Caudate nucleus (tissue), 63 donors: ENCODE measurements at places on chromosomes 4 and X.

- no peak for DNase-seq
Observed at GRCh38 chr4:77263247-77263646, 106.2 kb downstream of the CCNG2 start.

GRCh38 chr4:109729718-109730618 lies at the start of gene PLA2G12A:
Gene PLA2G12A, minus strand, starts transcription at chr4:109730070. Its CDS starts 261 bp downstream, at chr4:109729809.
- DNase-seq, result peak; percentile 36

- no peak for DNase-seq
Observed at GRCh38 chr4:56321251-56321650, 66.0 kb downstream of the AASDH start.

GRCh38 chrX:130120746-130121504 lies 10.6 kb upstream of the ELF4 start:
- DNase-seq, result peak; percentile 46

- DNase-seq, result peak; percentile 36
Observed at GRCh38 chrX:74536152-74536831, 78.1 kb downstream of the RLIM start.

GRCh38 chr4:87241336-87241735 lies 20.9 kb upstream of the KLHL8 start:
- DNase-seq, result no peak

DNA sequence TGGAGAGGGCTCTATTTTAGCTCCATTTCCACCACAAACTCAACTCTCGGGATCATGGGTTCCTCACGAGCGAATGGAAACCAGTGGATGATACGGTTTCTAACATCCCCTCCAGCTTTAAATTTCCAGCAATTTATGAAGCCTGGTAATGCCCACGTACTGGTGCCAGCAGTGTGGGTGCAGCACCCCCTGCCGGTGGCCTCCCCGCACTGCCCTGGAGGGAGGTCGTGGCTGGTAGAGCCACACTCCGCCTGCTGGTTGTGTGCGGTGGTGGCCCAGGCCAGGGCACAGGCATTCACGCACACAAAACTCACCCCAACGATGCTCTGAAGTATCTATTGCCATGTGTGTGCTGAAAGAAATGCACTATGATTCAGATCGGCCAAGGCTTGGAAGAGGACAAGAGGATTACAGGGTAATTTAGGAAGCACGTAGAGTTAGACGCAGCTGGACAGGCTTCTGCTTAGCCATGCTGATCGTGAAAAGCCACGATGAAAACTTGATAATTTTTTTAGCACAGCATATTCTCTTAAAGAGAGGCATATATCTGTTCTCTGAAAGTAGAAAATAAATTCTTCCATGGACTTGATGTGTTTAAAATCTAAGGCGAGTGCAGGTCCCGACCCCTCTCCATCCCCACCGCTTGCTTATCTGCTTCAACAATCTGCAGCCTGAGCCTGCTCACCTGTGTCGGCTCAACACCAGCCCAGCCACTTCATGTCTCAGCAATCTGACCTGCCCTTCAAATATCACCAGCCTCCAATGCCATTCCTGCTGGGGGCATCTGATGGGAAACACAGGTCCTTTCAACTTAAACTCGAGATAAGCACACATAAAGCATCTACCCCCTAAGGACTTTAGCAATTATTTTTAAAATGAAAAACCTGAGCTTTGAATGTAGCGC lies 59.1 kb downstream of the SCD5 start:
- peak; percentile 67 for DNase-seq

- DNase-seq, result peak; percentile 69
Observed at GRCh38 chr4:153466081-153466948, at the start of gene TMEM131L. Gene TMEM131L, plus strand, starts transcription at chr4:153466360. Its CDS starts 38 bp downstream, at chr4:153466398.

DNA sequence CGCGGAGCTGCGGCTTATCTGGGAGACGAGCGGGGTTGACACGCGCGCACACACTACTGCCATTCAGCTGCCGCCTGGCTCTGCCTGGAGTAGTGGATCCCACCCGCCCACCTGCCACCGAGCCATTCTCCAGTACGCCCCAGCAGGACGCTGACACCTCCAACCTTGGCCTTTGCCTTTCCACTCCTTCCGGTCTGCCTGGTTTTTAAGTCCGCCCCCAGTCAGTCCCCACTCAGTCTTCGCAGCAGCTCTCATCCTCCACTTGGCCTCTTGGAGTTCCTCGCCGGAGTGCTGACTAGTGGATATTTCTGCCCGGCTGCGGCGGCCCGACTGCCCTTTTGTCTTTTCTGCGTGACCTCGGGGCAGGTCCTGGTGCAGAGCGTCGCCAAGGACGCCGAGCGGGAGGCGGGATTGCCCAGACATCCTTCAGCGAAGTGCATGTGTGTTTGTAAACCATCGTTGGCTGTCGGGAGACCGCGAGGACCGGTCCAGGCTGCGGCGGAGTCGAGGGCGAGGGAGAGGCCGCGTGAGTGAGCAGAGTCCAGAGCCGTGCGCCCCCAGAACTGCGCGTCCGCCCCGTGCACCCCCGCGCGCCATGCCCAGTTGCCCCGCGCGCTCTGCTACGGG lies 1.1 kb downstream of the SLIT2 start:
- DNase-seq, result peak; percentile 24

- DNase-seq, result no peak
Observed at GRCh38 chr4:82499738-82500434, 61.9 kb downstream of the TMEM150C start.

- DNase-seq, result no peak
Observed at GRCh38 chrX:140088438-140088837, 123.1 kb upstream of the CXorf66 start.

GRCh38 chrX:139002319-139002718 lies 290.8 kb upstream of the FGF13 start:
- DNase-seq, result no peak

DNA sequence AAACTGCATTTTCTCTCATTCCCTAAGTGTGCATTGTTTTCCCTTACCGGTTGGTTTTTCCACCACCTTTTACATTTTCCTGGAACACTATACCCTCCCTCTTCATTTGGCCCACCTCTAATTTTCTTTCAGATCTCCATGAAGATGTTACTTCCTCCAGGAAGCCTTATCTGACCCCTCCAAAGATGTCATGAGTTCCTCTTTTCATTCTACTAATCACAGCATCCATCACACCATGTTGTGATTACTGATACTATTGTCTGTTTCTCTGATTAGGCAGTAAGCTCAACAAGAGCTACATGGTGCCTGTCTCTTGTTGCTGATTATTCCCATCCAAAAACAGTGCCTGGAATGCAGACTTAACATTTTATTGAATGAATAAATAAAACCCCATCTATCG lies 2.9 kb upstream of the AFP start:
- no peak for DNase-seq

DNA sequence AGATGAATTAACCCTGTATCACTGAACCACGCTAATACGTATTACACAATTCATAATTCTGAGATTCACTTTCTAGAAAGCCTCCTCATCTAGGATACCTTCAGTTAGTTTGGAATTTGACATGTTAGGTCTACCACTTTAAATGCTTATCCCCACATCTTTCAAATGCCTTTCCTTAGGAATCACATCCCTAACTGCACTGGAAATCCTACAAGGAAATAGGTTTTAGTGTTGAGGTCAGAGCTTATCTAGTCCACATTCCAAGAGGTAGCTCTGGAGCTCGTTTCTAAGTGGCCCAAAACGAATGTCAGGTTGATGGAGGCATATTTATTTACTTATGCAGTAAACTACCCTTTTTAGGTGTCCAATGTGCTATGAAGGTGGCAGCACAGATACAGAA lies 18.0 kb downstream of the PDHA1 start:
- no peak for DNase-seq

GRCh38 chr4:41590591-41590990 lies 52.6 kb downstream of the LIMCH1 start:
- DNase-seq, result no peak

DNA sequence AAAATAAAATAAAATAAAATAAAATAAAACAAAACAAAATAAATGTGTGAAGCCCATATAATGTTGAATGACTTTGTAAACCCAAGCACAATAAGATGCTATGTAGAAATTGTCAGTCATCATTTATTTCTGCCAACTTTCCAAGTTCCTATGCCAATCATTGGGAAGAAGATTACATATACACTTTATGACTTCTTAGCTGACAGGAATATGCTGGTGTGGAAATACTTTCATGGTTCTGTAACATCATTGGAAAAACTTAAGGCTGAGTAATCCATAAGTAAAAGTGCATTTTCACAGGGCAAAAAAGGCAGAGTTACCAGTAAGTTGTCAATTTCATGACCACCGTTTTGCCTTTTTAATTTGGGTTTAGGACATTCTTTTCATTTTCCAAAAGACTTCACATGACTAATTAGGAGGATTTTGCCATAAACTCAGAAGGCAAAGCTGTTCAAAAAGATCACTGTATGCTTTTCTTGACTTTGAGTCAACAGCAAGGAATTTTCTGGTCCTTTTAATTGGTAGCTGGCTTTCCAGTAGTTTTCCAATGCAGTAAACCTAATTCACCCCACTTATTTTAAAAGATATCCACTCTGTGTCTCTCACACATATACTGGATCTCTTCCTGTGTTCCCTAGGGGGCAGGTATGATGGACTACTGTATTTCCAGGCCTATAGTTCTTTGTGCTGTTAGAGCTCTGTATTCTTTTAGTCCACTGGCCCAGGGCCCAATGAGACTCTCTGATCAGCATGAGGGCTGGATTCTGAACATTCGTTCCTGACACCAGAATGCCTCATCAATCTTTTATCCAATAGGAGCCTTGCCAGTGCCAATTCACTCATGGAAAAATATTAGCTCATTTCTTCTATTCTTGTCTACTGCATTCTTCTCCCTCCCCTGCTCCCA lies 26.2 kb upstream of the SCRG1 start:
- DNase-seq, result no peak

DNA sequence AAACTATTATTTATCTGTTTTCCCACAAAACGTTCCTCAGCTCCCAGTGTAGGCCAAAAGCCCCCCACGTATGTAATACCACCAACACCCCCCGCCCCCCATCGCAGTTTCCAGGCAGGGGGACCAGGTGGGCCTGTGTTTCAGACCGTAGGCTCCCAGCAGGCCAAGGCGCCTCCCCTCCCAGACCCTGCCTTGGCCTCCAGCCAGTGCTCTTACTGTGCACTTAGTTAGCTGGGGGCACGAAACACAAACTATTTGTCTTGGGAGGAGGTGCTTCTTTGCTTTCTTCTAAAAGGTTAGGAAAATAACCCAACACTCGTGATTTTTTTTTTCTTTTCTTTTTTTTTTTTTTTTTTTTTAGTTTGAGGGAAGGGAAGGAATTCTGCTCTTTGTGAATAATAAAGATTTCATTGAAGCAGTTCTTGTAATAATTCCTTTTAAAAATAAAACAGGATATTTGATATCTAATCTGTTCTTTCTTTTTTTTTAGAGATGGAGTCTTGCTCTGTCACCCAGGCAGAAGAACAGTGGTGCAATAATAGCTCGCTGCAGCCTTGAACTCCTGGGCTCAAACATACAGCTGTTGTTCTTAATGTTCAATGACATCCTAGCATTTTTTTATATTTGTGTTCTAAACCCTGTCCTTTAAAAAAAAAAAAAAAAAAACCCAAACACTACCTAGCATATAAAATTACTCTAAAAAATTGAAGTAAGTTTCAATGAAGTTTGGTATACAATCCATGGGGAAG lies 83.0 kb upstream of the CLDN34 start:
- no peak for DNase-seq

GRCh38 chrX:16711219-16711811 lies 1.2 kb downstream of the CTPS2 start:
- no peak for DNase-seq

GRCh38 chr4:185534866-185535611 lies at the start of gene PDLIM3:
Gene PDLIM3, minus strand, starts transcription at chr4:185535507. Its CDS starts 73 bp downstream, at chr4:185535434.
- DNase-seq, result peak; percentile 58
